Fibroblast of gingiva (primary cell): ENCODE measurements at places on chromosomes 5 and 9.

- no peak for DNase-seq
Observed at GRCh38 chr5:131754363-131754762, 42.5 kb downstream of the FNIP1 start.

GRCh38 chr9:120524863-120525262, 55.1 kb downstream of the CDK5RAP2 start:
- no peak for DNase-seq

GRCh38 chr9:2755285-2755684, 38.0 kb downstream of the KCNV2 start:
- no peak for DNase-seq

- peak; percentile 67 for DNase-seq
Observed at GRCh38 chr9:95854386-95855020, 21.0 kb upstream of the ERCC6L2 start.

DNA sequence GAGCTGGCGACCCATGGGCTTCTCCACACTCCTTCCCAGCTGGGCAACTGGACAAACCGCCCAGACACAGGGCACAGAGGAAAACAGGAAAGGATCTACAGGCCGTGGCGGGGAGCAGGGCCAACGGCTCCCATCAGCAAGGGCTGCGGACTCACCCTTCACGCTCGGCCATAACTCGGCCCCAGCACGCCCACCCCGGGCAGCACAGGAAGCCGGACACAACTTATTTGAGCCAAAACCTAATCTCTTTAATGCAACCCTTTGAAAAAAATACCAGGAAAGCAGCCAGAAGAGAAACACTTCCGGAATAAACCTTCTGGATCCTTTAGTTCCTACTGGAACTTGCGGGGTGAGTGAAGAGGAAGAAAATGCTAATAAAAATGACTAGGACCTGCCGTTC, 59.9 kb downstream of the VAV2 start:
- no peak for DNase-seq

DNA sequence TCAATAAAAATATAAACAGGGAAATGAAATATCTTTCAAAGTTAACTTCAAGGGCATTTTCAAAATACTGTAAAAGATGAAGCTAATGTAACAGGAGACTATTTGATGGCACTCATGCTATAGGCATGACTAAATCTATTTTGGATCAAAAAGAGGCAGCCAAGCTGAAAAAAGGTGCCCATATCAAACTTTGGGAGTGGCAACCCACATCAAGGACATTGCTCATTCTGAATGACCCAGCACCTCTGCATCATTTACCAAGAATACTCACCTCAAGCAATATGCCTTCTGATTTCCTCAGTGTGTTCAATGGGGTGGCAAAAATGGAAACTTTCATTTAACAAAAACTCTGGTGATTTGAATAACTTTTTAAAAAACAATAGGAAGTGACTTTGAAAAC, 853.3 kb downstream of the TLE1 start:
- DNase-seq: no peak

DNA sequence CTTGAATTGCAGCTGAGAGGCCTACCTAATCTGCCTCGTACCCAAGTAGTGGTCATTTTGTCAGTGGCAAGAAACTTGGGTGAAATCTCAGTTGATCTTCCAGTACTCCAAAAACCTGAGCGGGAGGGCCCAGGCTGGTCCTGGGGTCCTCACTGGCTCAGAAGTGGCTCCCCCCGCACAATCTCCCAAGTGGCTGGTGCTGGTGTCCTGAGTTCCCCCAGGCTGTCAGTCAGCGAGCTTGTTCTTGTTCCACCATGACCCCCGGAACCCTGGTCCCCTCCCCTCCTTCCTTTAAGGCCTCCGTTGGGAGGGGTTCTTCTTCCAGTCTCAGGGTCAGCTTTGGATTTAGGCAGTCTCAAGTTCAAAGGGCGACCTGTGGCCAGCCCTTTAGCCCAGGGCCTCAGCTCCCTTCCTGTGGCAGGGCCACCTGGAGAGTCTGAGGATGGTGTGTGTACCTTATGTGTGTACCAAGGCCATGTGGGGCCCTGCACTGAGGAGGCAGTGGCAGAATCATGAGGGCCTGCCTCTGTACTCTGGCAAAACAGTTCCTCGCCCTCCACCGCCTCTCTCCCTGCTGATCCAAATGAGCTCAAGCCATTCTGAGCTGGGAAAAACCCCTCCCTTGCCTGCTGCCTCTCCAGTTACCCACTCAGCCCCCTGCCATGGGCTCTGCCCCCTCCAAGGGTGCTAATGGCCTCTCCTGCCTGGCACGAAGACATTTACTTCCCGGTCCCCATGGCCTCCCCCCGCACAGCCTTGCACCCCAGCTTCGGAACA, 4.5 kb upstream of the DBN1 start:
- DNase-seq: no peak

GRCh38 chr5:124341066-124341858, 405.2 kb downstream of the ZNF608 start:
- no peak for DNase-seq

DNA sequence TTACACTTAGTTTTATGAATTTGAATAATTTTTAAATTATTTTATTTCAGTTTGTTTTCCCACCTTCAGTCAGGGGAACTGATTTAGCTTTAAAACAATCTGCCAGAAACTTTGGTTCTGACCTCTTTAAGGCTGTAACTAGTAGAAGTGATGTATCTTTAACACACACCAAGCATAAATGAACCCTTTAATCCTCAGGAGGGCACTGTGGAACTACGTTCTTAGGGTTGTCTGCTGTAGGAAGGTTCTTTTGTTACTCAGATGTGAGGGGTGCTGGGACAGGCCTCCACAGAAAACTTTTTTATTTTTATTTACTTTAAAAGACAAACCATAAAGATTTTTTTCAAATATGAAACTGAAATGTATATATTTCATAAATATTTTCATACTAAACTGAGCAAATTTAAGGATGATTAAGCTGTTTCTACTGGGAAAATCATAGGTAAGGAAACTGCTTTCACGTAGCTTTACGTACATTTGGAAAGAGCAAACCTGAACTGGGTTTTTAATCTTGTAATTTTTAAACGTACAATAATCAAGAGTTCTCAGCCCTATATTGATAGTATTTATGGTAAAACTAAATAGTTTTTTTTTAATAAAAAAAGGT, 5.3 kb downstream of the KLF4 start:
- DNase-seq: peak; percentile 82
